ENCODE measurements at places on chromosomes 13 and 19.

GRCh38 chr19:4737955-4738600, 14.4 kb upstream of the DPP9 start:
- no peak for DNase-seq

DNA sequence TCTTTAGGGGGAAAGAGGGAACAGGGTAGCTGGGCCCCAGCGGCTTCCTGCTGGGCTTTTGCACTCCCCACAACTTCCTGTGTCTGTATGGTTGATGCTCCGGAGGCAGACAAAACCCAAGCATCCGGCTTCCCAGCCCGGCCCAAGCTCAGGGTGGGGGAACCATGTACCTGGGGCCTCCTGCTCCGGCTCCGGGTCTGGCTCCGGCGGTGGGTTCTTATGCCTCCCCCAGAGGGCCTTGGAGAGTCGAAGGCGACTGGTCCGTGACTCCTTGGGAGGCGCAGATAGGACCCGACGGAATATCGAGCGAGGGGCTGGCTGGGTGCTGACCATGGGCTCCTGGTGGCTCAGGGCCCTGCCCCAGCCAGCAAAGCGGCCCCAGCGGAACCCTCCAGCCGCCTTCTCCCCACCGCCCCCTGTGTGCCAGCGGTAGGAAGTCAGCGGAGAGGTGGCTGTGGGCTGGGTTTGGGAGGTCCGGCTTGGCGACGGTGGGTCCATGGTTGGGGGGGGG, 428 bp downstream of the RASAL3 start:
- no peak for DNase-seq

DNA sequence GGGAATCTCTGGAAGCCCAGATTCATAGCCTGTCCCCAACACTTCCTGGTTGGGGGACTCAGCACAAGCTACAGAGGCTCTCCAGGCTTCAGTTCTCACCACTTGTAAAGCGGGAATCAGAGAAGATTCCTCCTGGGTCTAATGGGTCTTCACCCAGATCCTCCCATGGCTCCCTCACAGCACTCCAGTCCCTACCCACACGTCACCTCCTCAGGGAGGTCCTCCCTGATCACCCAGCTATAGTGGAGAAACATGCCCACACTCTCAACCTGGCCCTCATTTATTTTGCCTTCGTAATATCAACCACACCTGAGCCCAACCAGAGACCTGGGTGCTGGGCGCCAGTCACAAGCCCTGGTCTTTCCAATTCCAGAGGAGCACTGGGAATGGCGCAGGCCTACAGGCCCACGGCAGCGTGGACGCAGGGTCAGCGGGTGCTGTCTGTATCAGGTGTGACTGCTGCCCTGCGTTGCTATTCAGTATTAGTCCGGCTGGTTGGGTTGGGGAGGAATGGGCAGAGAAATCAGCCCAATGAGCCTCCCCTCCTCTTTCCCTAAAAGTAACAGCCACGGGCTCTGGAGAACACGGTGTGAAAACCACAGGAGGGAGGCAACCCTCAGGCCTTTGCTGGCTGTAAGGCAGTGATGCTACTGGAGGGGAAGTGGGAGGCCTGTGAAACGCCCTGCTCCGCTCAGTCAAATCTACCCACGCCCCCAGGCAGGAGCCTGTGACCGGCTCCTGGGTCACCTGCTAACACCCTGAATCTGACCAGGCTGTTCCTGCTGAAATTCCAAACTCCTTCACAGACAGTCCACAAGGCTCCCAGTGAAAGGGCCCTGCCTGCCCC, 5.2 kb downstream of the AKT2 start:
- DNase-seq: no peak

DNA sequence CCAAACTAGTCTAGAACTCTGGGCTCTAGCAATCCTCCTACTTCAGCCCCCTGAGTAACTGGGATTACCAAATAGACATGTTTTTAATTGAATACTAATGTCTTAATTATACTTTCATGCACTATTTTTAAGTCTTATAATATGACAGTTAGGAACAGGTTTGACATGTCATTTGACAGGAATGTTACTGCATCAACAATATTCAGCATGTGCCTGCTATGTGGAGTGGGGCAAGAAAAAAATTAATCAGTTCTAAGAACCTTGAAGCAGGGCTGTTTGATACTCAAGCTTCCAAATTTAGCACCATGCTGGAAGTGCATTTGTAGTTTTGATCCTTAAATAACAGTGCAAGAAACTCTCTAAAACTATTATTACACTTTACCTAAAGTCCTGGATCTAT, 265.3 kb downstream of the MZT1 start:
- no peak for DNase-seq

DNA sequence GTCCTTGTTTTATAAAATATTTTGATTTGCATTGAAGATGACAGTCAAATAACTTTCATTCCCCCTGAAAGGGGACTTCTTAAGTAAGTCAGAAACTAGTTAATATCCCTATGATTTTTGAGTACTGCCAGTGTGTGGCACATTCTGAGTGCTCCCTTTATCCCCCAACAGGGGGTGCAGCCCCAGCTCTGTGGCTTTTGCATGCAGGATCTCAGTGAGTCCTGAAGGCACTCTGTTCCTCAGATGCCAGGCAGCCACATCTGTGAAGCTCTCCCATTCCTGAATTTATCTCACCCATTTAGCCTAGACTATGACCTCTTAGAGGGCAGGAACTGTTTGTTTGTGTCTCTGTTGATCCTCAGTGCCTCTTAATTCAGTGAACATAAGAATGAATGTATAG, 123.1 kb downstream of the CDK8 start:
- peak; percentile 3 for DNase-seq

- no peak for DNase-seq
Observed at GRCh38 chr13:79538757-79539156, 57.8 kb downstream of the NDFIP2 start.

DNA sequence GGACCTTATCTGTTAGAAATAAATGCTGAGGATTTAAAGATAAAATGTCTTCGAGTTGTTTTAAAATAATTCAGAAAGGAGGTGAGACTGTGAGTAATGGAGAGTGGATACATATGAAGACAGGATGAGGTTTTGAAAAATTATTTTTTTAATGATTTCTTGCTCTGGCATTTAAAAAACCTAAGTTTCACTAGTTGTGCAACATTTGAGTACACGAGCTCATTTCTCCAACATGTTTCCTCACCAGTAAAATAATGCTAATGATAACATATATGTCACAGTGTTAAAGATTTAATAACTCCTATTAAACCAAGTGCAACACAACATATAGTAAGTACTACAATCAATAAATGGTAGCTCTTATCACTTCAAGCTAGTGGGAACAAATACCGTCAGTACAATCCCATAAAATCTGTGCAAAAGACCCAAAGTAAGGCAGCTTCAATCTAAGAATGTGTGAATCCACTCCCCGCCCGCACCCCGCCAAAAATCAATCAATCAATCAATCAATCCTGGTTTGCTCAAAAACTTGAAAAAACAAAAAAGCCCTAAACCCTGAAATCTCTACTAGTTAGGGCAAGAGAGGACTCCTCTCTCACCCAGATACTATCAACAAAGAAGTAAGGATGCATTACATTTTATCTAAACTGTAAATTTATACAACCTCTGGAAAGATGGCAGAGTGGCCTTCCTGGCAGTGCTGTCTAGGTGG, 1.3 kb downstream of the ALG5 start:
- DNase-seq: no peak

GRCh38 chr19:49363268-49364082, at the start of gene DKKL1:
Gene DKKL1 (plus strand): TSS chr19:49363877. CDS start chr19:49363999, 122 bp downstream.
- peak; percentile 99 for DNase-seq

GRCh38 chr19:7916103-7916954, 1.7 kb downstream of the TGFBR3L start:
- no peak for DNase-seq

DNA sequence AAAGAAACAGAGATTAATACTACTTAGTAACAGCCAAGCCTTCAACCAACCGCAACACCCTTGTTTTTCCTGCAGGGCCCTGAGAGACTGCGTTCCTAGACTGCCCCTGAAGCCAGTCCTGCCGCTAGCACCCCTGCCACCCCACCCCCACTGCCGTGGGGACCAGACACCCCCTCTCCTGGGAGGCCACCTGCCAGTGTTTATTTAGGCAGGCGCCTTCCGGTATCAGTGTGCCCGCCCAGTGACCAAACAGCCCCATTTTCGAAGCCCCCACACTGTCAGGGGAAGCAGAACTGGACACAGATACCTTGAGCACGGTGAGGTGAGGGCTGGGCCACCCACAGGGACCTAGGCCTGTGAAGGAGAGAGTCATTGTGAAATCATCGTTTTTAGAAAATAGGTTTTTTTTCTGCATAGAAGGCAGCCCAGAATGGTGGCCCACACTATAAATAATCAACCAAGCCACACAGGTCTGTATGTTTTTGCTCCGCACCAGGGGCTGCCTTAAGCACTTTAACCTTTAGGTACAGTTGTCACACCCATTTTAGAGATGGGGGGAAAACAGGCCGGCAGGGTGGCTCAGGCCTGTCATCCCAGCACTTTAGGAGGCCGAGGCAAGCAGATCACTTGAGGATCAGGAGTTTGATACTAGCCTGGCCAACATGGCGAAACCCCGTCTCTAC, 3.5 kb upstream of the TLE5 start:
- DNase-seq: no peak

GRCh38 chr19:6551607-6552450, 21.0 kb downstream of the TNFSF9 start:
- DNase-seq: no peak

- DNase-seq: no peak
Observed at GRCh38 chr19:39212375-39212742, 8.3 kb upstream of the SYCN start.

DNA sequence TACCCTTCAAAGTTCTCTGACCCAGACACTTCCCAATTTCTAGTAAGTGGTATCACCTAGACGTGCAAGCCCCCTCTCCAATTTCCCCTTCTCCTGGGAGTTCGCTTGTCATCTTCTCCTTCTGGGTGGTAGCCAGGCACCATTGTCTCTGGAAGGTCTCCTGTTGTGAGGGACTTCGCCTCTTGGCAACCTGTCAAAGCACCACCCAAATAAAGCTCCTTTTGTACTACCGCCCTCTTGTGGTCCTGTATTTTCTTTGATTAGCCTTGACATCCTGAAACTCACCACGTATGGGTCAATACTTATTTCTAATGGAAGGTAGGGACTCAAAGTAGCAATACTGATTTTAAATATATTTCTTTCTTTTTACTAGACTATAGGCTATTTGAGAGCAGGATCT, 8.2 kb downstream of the GPC5 start:
- peak; percentile 10 for DNase-seq

GRCh38 chr13:43934273-43934672, 54.6 kb downstream of the LACC1 start:
- DNase-seq: no peak

DNA sequence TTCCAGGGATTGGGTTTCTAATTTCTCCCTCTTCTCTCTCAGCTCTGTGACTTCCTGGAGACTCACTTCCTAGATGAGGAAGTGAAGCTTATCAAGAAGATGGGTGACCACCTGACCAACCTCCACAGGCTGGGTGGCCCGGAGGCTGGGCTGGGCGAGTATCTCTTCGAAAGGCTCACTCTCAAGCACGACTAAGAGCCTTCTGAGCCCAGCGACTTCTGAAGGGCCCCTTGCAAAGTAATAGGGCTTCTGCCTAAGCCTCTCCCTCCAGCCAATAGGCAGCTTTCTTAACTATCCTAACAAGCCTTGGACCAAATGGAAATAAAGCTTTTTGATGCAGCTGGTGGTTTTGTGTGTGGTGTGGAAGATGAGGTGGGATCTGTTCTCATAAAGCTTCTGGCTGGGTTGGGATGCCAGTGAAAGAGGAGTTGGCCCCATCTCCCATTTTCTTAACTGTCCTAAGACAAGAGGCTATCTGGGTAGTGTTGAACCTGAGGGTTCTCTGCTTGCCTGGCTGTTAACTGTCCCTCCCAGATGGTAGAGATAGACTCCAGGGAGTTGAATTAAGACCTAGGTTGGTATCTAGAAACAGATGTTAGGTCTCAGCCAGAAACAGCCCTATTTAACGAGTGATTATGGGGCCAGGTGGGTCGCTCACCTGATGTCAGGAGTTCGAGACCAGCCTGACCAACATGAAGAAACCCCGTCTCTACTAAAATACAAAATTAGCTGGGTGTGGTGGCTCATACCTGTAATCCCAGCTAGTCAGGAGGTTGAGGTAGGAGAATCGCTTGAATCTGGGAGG, 1.6 kb downstream of the FTL start:
- DNase-seq: no peak

DNA sequence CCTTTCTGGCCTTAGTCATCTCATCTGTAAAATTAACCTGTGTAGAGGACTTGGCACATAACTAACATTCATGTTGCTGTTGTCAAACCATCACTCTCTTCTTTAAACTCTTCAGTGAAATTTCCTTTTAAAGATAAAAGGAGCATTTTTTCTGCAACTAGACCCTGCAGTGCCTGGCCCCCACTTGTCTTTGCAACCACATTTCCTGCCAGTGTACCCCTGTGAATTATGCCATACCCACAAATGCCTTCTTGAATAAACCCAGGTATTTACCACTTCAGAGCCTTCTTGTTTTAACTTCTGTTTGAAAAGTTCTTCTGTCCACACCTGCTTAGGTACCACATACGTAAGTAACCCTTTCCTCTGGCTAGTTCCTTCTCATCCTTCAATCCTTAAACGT, 118.8 kb downstream of the CDK8 start:
- no peak for DNase-seq

DNA sequence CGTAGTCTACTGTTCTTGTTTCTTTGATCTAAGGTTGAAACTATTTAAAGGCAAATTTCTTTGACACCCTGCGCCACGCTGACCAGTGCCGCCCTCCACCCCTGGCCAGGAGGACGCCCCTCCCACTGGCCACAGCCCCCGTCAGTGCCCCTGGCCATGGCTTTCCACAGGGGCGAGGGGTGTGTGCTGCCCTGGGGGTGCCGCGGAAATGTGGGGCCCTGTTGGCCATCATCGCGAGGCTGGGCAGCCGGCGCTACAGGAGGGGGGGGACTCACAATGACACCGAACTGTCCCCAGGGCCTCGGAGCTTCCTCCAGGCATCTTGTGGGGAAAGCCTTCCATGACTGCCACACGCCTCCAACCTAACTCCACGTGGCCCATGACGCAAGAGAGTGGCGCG, 10.9 kb downstream of the SHC2 start:
- no peak for DNase-seq

DNA sequence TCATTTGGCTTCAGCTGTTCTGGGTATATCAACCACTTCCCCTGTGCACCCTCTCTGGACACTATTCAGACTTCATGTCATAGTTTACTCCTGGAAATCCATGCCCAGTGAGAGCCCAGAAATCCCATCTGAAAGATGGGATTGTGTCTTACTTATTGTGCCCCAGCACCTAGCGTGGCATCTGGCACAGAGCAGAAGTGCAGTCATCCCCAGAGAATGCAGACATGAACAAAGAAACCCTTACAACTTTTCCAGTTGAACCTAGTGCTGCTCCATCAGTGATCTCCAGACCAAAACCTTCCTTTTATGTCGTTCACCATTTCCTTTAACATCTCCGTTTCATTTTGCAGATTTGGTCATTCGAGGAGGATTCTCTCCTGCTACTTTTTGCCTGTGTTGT, 60.6 kb downstream of the MBNL2 start:
- DNase-seq: no peak

GRCh38 chr13:74907788-74908187, 574.2 kb downstream of the TBC1D4 start:
- no peak for DNase-seq

GRCh38 chr13:35789335-35790165, 313.1 kb upstream of the MAB21L1 start:
- DNase-seq: no peak

- no peak for DNase-seq
Observed at GRCh38 chr19:8702350-8702749, 3.8 kb upstream of the ACTL9 start.
